ENCODE measurements at places on chromosomes 2 and 18.

- no peak for DNase-seq
Measured at GRCh38 chr2:110815938-110816337, 83.6 kb downstream of the ACOXL start.

- DNase-seq, result no peak
Measured at GRCh38 chr2:63569740-63570139, 18.5 kb downstream of the WDPCP start.

GRCh38 chr2:216493334-216493685, 5.3 kb upstream of the RPL37A start:
- DNase-seq, result no peak

- DNase-seq, result no peak
Measured at GRCh38 chr18:68507781-68508180, 207.1 kb downstream of the TMX3 start.

GRCh38 chr18:76515576-76515975, 20.5 kb upstream of the ZNF516 start:
- DNase-seq, result no peak

- no peak for DNase-seq
Measured at GRCh38 chr2:38775097-38775920, 2.7 kb upstream of the GEMIN6 start.

GRCh38 chr2:108447947-108448677, 894 bp upstream of the GCC2 start:
- DNase-seq, result no peak

DNA sequence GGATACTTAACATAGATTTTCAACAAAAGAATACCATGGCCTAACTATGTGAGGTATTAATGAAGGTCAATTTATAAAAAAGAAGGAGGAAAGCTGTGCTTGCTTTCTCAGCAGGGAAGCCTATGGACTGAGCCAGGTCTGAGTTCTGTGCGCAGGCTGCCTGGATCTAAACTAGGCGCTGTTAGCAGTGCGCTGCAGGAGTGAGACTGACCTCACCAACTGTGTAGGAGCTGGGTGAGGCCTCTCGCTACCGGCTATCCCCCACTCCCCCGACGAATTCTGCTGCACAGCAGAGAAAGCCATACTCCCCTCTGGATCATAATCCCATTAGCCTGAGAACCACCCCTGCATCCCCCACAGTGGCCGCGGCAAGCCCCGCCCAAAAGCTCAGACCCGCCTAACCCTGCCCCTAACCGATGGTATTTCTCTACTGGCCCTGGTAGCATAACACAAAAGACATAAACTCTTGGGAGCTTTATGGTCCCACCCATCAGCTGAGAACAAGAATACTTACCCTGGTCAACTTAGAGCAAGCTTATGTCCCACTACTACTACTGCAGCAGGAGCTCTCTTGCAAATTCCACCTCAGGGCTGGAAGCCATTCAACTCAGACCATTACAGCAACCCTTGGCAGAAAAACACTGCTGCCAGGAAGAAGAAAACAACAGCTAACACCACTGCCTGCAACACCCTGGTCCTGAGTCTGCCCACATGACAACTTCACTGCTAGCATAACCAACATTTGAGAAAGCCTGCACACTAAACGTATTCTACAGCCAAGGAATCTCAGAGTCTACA, 28.0 kb downstream of the SULT1C2 start:
- DNase-seq, result no peak

DNA sequence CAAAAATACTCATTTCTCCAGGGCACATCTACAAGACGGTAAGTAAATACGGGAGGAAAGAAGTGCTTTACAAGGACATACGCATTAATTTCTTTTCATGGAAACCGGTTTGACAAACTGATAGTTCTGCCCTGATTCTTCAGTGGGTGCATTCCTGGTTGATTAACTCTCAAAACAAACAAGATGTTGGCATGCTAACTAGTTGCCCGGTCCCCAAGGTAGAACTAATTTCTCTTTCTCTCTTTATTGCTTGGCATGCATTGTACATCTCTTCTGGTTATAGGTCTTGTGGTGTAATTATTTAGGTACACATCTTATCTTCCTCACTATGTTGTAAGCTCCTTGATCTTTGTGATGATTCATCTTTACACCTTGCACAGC, 46.9 kb upstream of the SPATS2L start:
- DNase-seq, result no peak

DNA sequence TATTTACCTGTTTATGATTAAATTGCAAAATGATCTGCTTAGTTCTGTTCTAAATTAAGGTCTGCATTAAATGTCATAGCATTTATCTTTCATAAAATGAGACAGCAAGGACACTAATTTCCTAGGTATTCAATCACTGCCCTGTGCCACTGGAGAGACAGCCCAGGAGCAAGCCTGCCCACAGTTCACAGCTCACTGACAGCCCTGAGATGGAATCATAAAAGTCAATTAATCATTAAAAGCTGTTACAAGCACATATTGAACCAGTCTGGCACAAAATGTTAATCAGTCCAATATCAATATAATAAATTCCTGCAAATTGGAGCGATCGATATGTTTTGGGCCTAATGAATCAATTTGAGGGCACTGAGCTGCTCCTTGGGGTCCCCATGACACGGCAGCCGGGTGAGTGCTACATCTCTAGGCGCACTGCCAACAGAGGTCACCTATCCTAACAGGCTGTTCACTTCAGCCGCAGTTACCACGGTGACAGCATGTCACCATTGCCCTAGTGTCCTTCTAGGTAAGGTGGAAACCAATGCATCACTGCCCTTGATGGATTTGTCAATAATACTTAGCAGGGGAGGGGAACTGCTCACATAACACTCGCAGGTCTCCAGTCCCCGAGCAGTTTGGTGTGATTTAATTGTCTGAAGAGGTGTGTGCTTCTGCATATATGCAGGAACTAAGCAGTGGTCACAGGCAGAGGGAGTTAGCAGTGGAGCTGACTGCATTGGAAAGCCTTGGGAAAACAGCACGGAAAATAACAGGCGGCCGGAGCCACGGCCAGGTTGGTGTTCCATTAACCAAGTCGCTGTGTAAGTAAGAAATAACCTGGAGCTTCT, 47.3 kb downstream of the POU3F3 start:
- no peak for DNase-seq

DNA sequence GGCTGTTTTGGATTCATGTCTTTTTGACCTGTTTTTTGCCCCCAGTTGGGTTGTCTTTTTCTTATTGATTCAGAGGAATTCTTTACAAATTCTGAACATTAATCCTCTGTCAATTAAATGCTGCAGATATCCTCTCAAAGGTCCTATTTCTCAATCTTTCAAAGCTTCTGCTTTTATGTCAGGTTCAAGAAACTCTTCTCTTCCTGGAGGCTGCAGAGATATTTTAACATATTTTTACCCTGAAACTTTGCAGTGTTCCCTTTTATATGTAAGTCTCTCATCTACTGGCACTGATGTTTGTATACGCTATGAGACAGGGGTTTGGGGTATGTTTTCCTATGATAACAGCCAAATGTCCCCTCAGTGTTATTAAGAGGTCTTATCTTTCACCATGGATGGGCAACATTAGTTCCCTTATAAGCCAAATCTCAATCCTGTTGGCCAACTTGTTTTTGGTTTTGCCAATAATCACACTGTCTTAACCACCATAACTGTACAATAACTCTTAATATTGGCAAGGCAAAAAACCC, 159.3 kb downstream of the HDAC4 start:
- no peak for DNase-seq

DNA sequence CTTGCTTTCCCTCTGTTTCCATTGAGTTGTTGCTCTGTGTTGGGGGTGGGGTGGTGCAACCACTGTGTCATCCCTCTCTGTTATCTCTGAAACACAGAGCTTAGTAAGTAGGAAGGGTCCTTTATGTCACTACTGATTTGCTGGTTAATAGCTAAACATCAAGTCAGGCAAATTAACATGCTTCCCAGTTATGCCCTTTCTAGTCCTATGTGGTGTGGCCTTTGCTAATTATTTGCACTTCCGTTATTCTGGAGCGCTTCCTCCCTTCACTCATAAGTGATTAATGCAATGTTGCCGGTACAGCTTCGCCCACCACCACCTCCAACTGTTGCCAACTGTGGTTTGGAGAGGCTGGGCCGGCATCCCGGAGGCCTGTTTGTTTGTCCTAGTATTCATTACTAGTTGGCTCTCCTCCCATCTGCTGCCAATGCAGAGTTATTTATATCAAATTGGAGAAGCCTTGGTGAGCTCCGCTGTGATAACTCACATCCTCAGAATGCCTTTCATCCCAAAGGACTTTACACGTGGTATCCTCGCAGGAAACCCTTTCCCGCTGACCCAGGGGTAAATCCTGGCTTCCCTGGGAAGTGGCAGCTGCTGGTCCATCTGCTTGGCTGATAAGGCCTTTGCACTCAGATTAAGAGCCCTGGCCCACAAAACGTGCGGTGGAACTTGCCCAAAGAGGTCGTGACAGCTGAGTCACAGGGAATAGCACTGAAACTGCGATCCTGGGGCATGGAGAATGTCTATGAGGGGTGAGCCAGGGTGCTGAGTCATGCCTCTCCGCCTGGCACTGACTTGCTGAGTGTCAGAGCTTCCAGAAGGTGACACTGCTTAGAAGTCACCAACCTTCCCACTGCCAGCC, 72.0 kb upstream of the ZCCHC2 start:
- no peak for DNase-seq

DNA sequence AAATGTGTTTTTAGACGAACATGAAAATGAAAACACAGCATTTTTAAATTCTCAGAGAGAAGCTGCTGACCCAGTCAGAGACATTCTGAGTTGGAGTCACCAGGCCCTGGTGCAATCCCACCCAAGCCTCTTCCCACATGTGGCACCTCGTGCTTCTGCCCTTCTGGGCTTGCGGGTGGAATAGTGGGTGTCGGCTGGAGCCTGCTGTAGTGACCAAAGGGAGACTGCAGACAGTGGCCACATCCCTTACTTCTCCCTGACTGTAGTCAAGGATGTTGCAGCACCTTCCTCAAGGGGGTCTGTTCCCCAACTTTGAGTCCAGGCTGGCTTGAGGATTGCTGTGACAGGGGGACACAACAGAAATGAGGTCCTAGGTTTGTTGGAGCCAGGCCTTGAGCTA, 104.4 kb upstream of the GLI2 start:
- DNase-seq, result no peak

GRCh38 chr18:34921226-34921625, 120.0 kb upstream of the MAPRE2 start:
- DNase-seq, result no peak

DNA sequence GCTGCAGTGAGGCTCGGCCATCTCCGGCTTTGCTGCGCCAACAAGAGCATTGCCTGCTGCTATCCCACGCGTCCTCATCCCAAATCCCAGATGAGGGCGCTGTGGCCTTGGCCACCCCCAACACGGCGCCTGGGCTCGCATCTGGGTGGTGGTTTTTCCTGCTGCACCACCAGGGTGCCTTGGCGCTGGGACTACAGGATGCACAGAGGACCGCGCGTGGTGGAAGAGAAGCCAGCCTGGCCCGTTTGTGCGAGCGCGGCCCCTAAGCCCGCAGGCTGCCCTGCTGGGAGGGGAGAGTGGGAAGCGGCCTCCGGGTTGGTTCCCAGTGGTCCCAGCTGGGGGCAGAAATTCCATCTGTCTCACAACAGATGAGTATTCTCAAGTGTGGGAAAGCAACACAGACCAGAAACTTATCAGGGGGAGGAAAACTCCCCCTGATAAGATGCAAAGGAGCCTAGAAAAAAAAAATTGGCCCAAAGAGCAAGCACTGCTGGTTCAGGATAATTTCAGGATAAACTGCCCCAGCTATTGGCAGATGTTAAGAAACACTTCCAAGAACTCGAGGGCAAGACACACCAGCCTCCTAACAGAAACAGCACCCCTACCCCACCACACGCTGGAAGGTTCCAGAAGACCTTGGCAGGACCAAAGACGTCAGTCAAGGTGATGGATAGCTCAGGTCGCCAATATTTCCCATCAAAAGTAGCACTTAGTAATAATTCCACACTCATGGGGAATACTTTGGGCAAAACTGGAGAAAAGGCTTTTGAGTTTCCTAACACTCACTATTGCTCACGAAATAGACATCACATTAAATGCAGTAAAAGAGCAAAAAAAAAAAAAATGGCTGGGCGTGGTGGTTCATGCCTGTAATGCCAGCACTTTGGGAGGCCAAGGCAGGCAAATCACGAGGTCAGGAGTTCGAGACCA, 152.1 kb downstream of the PXDN start:
- DNase-seq, result no peak

DNA sequence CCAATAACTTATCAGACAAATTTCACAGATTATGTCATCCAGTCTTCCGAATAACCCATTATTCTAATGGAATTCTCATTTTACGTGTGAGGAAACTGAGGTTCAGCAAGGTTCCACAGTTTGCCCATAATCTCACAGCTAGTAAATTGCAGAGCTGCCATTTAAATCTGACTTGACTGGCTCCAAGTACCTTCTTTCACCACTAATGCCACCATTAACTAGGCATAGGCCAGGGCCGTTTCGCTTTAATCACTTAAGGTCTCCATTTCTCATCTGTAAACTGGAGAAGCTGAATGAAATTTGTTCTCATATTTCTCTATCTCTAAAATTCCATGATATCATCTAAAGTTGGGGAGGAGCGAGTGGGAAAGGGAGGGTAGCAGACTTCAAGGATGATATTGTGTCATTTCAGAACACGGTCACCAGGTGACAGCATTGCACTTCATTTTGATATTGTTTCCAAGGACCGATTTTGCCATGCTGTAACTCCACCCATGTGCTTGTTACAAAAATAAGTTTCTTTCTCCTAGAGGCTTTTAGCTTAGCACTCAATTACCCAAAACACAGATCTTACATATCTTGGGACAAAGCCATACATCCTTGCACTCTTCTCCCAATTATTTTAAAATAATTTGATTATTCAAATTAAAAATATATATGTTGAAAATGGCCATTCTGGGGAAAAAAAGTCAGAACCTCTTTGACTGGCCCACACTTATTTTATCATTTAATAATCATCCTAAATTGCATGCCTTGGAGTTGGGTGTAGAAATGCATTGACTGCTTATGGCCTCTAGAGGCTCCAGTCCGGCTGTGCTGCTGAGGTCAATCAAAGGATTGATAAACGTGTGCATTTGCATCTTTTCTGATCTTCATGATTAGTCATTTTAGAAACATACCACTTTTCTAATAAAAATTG, 123.8 kb downstream of the AKAIN1 start:
- DNase-seq, result peak; percentile 15

- no peak for DNase-seq
Measured at GRCh38 chr2:147659051-147659450, 185.8 kb upstream of the ACVR2A start.
